Activated T-cell treated with anti-CD3 and anti-CD28 coated beads for 24 hours (primary cell): ENCODE measurements at places on chromosomes 16 and 17.

GRCh38 chr17:9291912-9292560 lies 270.7 kb downstream of the NTN1 start:
- no peak for DNase-seq

DNA sequence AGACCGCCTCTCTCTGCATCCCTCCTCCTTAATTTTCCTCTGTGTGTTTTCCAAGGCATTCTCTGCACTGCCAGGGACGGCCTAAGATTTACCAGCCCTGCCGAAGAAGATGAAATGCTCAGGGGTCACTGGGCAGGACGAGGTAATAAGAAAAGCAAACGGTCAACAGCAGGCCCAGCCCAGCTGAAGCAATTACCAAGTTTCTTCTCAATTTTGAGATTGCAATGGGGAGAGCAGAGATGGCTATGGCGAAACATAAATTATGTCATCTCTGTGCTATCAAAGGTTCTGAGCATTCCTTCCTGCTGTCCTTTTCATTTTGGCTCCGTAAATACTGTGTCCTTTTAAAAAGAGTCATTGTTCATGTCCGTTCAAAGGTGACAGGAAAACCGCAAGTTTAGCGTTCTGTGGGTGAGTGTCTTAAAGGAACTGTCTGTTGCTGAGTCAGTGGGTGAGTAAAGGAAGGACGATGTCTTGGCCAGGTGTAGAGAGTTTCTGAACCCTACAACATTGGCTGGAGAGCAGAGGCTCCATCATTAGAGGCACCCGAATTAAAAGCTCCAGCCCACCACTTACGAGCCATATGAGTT lies 753.9 kb upstream of the EEF2KMT start:
- DNase-seq: no peak

GRCh38 chr16:64627781-64628180 lies 494.1 kb downstream of the CDH11 start:
- no peak for DNase-seq

DNA sequence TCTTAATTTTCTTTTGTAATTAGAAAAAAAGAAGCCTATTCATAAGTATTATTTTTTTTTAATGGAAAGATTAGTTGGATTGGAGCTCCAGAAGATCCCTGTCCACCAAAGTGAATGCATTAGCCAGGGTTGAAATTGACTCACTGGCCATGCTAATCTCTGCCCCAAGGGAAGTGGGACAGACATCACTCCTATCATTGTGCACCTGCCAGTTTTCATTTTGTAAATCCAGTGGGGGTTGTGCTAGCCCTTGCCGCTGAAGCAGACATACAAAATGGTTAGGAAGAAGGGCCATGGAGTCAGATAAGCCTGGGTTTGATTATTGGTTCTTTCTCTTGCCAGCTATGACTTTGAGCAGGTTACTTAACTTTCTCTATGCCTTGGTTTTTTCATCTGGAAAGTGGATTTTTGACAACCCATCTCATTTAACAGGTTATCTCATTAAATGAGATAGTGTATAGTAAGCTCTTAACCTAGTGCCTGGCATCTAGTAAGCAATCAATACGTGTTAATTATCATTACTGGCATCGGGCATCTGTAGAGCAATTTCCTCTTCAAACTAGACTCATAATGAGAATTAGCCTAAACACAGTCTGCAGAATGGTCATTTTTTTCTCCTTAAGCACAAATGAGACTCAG lies 216.9 kb downstream of the IRX3 start:
- DNase-seq: no peak

DNA sequence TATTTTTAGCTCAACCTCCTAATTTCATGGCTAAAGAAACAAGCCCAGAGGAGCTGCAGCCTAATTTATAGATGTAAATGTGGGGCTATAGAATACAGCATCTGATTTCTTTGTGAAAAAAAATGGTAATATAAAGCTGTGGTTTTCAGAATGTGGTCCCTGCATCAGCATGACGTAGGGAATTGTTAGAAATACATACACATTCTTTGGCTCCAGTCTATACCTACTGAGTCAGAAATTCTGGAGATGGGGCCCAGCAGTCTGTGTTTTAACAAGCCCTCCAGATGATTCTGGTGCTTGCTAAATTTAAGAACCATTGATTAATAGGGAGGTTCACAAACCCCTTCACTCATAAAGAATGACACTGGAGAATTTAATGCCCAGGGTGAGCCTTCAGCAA lies 18.1 kb upstream of the MYH8 start:
- DNase-seq: no peak

GRCh38 chr17:54969658-54970572 lies 1.4 kb downstream of the STXBP4 start:
- no peak for DNase-seq

GRCh38 chr17:57869617-57870282 lies 19.9 kb upstream of the MRPS23 start:
- no peak for DNase-seq

- no peak for DNase-seq
Measured at GRCh38 chr16:70758786-70759185, 42.2 kb downstream of the VAC14 start.

DNA sequence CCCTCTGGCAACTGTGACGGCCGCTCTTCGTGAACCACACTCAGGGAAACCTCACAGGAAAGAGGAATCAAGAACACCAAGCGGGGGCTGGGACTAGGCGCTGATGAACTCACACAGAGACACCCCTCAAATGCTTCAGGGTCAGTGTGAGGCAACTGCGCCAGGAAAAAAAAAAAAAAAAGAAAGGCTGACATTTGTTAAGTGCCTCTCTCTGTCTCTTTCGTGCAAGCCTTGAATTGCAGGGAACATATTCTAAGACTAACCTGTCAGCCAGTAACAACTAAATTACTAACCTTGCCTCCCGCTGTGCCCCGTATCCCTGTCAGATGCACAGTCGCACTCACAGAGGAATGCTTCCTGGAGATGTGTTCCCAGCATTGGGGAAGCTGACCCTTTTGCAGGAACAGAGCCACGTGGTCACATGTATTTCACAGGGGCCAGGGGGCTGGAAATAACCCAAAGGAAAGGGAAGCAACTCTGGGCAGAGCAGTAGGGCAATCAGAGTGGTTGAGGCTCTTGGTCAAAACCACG lies 247.8 kb downstream of the XYLT1 start:
- no peak for DNase-seq

DNA sequence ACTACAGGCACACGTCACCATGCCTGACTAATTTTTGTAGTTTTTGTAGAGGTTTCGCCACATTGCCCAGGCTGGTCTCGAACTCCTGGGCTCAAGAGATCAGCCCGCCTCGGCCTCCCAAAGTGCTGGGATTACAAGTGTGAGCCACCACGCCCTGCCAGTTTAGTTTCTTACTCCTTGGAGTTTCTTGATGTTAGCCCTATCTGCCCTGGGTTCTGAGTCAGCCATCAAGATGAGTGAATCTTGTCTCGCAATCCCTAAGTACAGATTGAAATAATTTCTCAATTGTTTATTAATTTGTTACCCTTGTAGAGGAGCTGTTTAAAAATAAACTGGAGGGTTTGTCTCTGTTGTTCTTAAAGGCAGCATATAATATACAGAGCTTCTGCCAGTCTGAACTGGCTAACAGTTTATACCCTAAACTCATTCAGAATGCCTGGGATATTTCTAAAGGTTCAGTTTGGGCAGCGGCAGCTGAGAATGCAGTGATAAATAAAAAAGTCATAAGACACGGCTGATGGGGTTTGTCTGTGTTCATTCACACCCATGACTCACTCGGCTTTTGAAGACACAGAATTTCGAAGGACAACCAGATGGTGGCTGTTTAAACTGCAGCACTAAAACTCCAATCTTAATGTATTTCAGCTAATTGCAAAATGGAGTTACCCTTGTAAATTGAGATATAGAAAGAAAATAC lies 39.6 kb downstream of the GPRC5B start:
- DNase-seq: no peak

GRCh38 chr16:65816556-65816955 lies 549.9 kb upstream of the CDH5 start:
- no peak for DNase-seq

DNA sequence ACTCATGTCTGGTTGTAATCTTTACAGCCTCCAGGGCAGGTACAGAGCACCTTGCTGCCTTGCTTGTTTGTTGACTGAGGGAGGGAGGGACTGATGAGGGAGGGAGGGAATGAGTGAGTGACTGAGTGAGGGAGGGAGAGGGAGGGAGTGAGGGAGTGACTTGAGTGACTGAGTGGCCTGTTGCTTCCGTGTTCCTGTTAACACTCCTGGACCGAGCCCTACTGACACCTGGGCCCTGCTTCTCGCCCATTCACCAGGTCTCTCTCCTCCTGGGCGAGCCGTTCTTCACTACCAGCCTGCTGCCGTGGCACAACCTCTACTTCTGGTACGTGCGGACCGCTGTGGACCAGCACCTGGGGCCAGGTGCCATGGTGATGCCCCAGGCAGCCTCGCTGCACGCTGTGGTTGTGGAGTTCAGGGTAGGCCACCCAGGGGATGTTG lies 41.2 kb downstream of the PRMT7 start:
- DNase-seq: no peak

- DNase-seq: no peak
Measured at GRCh38 chr16:66342294-66342900, 24.1 kb upstream of the CDH5 start.

- no peak for DNase-seq
Measured at GRCh38 chr17:67431249-67432015, 54.4 kb downstream of the PITPNC1 start.

DNA sequence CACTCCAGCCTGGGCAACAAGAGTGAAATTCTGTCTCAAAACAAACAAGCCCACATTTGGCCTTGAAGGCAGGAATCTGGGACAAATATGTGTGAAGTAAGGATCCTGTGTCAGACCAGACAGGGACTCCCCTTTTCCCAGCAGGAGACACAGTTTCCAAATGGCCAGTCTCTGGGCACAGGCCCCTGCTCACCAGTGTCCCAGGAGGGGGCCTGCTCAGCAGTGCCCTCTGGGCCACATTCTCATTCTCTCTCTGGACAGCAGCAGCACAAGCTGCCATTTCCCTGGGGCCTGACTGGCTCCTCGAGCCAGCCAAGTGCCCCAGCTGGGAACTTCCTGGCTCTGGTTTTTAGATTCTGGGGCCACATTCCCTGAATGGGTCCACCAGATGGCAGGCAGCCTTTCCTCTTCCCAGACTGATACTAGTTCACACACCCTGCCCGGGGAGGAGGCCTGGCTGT lies 11.7 kb upstream of the MNT start:
- no peak for DNase-seq

GRCh38 chr17:49393491-49394255 lies 21.0 kb downstream of the PHB1 start:
- no peak for DNase-seq

GRCh38 chr16:62010186-62010585 lies 26.1 kb downstream of the CDH8 start:
- no peak for DNase-seq

DNA sequence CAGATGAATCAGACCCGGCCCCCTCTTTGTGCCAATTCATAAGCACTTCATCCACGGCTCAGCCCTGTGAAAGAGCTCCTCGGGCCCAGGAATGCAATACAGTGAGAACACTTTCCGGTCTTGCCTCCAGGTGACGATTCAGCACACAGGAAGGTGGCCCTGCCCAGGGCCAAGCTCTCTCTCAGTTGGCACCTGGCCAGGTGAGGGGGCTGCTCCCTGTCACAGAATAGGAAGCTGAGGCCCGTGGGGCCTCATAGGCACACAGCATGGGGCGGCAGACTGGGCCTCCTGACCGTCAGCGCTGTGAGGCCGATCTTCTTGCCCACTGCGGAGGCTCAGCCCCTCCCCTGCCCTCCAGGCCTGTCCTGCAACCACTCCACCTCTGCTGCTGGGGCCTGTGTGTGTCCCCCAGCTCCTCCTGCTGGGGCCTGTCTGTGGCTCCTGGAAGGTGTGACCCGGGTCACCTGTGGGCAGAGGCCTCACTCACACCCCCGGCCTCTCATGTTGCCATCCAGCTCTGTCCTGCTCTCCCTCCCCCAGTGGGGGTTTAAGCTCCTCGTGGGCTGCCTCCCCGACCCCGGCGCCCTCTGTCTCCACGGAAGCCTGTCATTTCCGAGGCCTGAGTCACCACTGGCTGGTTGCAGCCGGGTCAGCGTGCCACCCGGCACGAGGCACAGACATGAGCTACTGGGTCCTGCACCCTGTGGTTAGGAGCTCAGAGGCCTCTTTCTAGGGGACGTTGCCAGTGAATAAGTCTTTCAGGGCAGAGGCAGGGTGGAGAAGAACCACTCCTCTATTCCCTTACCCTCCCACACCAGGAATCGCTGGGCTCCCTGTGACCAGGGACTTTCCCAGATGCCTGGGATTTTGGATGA lies 114.4 kb downstream of the SEC14L1 start:
- no peak for DNase-seq

GRCh38 chr17:36926226-36926625 lies 11.0 kb upstream of the LHX1 start:
- DNase-seq: no peak

- no peak for DNase-seq
Measured at GRCh38 chr16:19182481-19182880, 14.4 kb downstream of the SYT17 start.

DNA sequence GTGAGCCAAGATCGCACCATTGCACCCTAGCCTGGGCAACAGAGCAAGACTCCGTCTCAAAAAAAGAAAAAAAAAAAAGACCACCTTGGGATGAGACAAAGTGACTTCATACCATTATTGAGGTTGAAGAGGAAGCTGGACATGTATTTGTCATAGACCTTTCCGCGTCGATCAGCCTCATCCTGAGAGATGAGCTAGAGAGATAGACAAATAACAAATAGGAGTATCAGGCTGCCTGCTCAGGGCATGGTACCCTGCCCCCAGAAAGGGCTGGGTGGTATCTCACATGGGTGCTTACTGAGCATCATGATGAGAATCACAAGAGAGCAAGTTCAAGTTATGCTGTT lies 22.1 kb downstream of the CNTNAP1 start:
- DNase-seq: no peak

GRCh38 chr16:27706156-27706865 lies 156.4 kb downstream of the KATNIP start:
- no peak for DNase-seq

- DNase-seq: no peak
Measured at GRCh38 chr16:1519831-1520230, 13.6 kb upstream of the TMEM204 start.

DNA sequence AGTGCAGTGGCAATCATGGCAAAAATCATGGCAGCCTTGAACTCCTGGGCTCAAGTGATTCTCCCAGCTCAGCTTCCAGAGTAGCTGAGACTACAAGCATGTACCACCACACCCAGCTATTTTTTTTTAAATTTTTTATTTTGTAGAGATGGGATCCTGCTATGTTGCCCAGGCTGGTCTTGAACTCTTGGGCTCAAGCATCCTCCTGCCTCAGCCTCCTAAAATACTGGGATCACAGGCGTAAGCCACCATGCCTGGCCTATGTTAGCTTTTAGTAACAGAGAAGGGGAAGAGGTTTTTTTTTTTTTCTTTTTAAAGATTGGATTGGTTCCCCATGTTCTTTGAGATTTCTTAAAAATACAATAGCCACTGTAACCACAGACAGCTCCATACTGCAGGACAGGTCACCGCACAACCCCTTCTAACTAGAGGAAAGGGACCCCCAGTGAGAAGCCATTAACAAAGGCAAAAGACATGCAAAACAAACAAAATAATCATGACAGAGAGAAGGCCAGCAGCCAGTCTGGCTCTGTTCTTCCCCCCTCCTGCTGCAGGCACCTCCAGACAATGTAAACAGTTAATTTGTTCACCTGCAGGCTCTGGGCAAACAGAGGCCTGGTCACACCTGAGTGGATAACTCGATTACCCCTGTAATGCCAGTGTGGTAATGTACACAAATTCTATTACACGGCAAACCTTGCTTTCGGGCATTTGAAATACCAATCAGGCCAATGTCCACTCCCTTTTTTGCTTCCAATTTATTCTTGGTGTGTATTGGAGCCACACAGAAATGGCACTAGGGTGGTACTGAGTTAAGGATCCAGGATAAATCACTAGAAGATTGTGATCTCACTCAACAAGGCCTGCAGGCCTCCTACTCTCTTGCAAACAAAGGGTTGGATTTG lies 52.9 kb downstream of the SNX11 start:
- no peak for DNase-seq
